ENCODE measurements at places on chromosomes 13 and 19.

GRCh38 chr13:24185591-24186232, 25.2 kb downstream of the SPATA13 start:
- DNase-seq: peak; percentile 45

- DNase-seq: no peak
Measured at GRCh38 chr13:34990399-34991214, 48.5 kb downstream of the NBEA start.

- no peak for DNase-seq
Measured at GRCh38 chr13:75803164-75803611, 167.1 kb downstream of the LMO7 start.

GRCh38 chr19:34282611-34283519, 28.5 kb downstream of the GARRE1 start:
- no peak for DNase-seq

GRCh38 chr13:98974053-98974452, 3.8 kb downstream of the DOCK9 start:
- DNase-seq: no peak

DNA sequence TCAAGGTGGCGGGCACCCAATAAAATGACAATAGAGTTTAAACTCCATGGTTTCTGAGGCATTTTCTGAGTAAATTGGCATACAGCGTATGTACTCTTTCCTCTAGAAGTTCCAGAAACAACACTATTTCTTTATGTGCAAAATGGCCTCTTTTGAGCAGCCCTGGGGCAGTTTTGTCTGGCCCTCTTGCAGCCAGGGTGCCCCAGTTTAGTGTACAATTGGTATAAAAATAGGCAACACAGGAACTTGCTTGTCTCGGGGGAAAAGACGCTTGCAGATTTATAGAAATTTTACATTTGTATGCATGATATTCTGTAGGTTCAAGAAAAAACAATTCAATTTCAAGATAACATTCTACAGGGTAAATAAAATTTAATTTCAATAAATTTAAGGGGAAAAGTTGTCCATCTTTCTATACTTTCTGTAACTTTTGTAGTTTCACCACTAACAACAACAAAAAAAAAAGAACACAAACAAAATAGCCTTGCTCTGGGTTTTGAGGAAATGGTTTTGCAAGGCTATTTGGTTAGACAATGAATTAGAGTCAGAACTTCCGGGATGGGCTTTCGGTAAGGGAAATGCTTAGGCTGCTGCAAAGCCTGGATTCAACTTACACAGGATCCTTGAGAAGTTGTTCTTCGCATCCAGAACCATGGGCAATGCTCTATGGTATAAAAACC, 45.3 kb downstream of the LRCH1 start:
- DNase-seq: no peak

DNA sequence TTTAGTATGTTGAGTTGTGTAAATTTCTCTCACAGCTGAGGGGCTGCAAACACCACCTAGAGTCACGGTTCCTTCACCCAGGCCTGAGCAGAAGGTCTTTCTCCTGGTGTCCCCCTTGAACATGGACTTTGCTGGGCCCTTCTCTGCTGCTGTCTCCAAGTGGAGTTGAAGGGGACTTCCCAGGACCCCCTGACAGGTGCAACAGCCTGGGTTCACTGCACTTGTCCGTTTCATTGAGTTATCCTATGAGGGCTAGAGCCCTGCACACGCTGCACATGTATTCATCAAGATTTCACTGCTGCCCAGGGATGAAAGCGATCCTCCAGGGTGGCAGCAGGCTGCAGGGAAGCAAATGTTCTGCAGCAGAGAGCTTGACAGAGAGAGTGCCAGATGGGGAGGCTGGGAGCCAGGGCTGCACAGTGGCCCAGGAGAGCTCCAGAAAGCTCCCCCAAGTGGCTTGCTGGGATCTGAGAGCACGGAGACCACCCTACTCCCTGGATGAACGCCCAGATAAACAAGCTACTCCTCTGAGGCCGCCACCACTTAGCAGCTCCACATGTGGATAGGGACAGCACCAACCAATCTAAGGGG, 10.3 kb downstream of the TMEM272 start:
- no peak for DNase-seq

DNA sequence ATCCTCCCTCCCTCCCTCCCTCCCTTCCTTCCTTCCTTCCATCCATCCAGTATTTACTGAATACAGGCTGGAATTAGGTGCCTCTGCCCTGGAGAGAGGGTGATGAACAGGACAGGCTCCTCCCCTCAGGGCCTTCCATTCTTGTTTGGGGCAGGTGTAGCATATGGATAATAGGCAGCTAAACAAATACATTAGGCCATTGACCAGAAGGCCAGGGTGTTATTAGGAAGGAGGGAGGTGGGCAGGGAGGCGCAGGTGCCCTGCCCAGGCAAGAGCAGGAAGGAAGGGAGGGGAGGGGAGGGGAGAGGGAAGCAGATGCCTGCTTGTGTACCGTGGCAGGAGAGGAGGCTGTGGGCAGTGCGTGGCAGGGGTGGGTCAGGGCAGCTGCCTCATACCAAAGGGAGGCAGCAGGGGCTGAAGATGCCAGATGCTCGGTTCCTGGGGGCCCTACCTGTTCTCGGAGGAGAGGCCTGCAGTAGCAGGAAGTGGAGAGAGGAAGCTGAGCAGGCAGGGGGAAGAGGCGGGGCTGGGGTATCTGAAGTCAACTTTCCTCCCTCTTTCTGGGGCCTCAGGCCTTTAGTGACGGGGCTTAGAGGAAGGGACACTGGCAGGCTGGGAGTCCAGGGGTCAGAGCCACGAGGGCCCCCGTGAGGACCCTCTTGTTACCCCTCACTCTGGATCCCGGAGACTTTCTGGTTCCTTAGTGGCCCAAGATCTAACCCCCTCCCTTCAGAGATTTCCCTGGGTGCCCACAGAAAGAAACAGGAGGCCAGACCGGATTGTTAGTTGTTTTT, at the start of gene RINL:
Gene RINL, minus strand, starts transcription at position 495 of the 794 bp plus-strand sequence. CDS start 1,533 bp downstream, outside the sequence.
- no peak for DNase-seq

DNA sequence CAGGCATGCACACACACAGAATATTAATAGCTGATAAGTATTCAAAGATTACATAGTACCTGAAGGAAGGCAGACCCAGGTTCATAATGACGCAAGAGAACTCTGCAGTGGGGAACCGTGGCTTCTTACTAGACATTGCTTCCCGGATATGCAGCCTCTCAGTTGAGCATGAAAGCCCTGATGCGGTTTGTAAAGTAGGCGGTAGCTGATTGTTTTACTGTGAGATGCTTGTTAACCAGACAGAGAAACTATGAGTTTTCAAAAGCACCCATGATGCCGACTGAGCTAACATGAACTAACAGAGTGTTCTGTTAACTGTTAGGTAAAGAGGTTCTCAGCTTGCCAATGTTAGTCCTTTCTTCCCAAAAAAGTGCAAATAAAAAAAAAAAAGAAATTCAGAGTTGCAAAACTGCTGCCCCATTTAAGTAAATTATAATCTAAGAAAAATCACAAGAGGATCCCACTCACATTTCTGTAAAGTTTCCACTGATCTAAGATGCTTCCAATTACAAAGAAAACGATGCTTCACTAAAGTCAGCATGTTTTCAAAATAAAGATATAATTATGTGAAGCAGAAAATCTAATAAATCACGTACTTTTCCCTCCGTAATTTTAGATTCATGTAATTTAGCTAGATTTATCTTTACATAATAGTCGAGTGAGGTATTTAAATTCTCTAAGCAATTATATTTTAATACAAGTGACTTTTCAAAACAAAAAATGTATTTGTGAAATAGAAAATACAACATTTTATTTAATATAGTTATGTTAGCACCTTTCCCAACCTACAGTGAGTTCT, 2.2 kb downstream of the FLT1 start:
- DNase-seq: peak; percentile 33

DNA sequence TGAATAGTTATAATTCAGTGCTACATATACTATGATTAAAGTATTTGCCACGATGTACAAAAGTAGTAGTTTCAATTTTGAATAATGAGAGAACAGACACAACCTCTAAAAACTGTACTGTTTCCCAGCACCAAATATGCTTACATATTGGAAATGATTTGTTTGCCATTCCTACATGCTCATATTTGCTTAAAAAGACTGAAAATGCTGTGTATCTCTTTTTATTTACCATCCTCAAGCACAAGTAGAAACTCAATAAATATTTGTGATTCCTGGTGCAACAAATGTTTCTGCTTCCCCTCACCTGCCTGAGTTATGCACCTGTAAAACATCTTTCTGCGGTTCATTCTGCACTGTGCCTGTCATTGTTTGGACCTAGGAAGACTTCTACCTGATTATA, 512.2 kb downstream of the DCT start:
- DNase-seq: no peak

GRCh38 chr19:22532388-22533300, 101.5 kb upstream of the ZNF492 start:
- DNase-seq: no peak

DNA sequence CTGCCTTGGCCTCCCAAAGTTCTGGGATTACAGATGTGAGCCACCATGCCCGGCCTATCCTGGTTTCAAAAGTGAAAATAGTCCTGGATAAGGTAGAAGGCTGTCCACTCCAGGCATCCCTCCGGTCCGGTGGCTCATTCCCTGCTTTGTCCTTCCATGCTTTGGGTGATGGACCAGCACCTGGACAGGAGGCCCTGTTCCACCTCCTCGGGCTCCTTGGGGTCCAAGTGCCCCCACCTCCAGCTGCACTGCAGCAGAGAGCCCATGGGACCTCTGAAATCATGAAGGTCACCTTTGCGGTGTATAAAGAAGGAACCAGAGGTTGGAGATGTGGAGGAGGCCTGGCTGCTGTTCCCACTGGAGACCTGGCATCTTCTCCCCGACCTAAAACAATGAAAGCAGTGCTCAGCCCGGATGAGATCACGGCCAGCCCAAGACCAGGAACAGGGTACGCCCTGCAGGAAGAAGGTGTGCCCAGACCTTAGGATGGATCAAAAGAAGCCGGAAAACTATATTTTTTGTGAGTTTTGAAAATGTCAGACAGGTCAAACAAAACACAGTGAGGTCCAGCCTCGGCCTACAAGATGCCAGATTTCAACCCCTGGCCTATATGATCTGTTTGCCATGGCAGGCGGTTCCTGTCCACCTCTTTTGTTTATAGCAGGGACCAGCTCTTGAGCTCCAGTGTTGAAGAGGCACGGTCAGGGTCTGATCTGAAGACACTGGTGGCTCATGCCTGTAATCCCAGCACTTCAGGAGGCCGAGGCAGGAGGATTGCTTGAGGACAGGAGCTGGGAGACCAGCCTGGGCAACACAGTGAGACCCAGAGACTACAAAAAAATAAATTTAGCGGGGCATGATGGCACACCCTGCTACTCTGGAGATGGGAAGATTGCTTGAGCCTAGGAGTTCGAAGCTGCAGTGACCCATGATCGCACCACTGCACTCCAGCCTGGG, 5.8 kb downstream of the LSR start:
- DNase-seq: no peak

DNA sequence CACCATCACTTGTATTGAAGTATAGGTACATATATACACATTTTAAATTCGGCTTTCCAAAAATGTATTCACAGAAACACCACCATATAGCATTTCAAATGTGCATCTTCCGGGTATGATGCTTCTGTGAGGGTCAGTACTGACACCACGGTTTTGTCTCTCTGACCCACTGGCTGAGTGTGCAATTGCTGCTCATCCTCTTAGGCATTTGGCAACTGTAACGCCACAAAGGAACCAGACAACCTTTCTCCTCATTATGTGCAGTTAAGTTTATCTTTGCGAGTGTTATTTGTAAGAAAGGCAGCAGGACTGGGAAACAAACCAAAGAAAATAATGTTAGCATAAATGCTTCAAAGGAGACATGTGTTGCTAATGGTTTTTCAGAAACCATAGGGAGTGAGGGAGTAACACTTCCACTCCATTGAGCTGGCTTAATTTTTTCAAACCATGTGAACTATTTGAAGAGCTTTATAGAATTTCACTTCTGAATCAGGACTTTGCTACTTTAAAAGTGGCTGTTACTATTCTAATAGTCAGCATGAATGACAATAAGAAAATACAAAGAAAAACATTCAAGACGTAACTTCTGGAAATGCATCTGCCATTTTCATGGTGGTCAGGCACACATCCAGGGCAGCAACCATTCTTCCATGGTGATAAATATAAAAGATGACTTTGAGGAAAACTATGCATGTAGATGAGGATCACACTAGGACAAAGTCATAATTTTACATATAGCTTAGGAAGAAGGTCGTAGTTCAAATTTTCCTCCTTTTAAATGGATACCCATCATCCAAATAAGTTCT, 423.3 kb downstream of the MZT1 start:
- peak; percentile 32 for DNase-seq

DNA sequence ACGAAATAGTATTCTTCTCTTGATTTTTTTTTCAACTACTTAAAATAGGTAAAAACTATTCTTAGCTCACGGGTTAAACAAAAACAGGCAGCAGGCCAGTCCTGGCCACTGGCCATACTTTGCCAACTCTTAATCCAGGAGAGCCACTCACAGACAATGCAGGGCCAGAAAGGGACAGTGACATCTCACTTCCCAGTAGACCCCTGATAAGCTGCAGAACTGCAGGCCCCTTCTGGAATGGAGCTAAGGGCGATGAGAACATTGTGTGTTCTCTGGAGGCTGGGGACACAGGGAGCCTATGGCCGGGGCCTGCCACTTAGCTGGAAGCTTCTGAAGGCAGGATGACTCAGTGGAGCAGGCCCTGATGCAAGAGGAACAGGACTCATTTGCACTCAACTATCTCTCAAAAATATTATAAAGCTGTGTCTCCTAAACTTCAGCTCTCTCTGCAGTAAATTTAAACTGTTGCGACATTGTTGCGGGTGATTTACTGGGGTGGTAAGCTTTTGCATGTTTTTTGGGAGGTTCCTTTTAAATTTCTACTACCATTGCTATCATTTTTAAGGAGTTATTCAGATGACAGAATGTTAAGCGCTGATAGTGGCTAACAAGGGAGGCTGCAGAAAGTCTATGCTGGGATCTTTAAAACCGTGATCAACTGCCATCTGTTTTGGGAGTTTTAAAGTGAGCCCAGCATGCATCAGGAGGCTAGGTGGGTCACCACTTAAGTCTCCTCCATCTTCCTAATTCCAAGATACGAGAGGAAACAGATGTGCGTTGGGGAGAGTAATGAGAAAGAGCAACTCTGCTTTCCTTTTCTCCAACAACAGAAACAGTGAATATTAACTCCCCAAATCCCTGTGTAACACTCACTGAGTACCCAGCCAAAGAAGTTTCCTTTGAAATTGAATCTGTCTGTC, 33.2 kb upstream of the KATNAL1 start:
- peak; percentile 87 for DNase-seq

DNA sequence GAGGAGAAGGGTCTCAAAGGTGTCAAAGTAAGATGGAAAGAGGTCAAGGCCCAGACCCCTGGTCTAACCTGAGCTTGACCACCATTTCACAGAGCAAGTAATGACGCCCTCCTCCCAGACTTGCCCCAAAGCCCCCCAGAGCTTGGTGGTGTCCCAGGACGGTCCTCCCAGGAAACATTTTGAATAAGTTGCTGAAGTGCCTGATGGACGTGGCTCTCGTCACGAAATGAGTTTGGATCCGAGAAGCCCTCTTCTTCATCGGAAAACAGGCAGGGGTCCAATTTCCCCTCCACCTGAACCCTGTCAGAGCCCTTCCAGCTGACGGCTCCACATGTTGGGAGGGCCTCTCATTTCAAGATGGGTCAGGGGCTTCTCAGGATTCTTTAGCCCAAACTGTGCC, 54.5 kb upstream of the TPM4 start:
- no peak for DNase-seq

All from fibroblast of skin of back (primary cell).